Stimulated activated CD4-positive, alpha-beta T cell treated with anti-CD3 and anti-CD28 coated beads, Interleukin-1b, Interleukin-23, amount 100 ng/mL, for 48 hours (primary cell): ENCODE measurements at places on chromosomes 3 and 15.

GRCh38 chr3:107404727-107405469 lies 27.7 kb downstream of the CCDC54 start:
- no peak for DNase-seq

DNA sequence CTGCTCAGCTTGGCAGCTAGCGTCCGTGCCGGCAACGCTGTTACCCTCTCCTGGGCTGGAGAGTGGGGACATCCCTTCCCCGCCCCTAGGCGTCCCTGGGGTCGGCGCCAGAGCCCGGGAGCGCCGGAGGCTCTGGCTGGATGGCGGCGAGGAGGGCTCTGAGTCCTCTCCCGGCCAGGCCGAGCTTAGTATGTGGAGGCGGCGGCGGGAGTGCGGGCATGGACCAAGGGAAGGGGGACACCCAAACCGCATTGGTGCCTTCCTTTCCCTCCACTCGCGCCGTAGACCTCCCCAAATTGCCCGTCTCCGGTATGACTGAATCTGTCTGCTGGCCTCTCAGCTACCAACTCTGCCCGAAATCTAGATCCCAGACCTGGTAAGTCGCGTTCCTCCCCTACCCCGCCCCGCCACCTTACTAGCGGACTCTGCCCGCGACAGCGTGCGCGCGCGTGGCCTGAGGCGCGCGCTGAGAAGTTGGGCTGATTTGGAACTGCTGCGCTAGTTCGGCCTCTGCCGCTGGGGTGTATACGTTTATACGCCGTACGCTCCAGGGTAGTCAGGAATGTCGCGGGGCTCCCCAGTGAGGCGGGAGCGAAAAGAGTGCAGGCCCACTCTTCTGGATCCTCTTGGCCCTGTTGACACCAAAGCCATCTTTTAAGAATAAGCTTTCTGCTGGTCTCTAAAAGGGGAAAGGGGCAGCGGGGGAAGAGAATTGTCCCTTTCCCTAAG lies 12.2 kb downstream of the ZIC1 start:
- DNase-seq: no peak

- no peak for DNase-seq
Measured at GRCh38 chr15:69783211-69783610, 314.5 kb downstream of the TLE3 start.

DNA sequence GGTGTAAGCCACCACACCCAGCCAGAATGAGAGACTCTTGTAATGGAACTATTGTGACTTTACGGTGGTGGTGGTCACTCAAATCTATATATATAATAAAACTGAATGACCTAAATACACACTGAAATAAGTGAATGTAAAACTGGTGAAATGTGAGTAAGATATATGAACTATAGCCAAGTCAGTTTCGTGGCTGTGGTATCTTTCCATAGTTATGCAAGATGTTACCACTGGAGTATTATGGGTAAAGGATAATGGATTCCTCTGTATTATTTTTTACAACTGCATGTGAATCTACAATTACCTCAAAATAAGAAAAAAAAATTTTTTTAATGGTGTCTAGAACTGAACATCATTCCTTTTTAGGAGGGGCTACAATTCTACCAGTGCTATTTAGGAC lies 21.9 kb downstream of the PIK3CB start:
- DNase-seq: no peak

GRCh38 chr3:10015461-10015904 lies 10.8 kb upstream of the FANCD2 start:
- DNase-seq: no peak

GRCh38 chr3:189288348-189289235 lies 116.8 kb downstream of the TPRG1 start:
- DNase-seq: no peak

DNA sequence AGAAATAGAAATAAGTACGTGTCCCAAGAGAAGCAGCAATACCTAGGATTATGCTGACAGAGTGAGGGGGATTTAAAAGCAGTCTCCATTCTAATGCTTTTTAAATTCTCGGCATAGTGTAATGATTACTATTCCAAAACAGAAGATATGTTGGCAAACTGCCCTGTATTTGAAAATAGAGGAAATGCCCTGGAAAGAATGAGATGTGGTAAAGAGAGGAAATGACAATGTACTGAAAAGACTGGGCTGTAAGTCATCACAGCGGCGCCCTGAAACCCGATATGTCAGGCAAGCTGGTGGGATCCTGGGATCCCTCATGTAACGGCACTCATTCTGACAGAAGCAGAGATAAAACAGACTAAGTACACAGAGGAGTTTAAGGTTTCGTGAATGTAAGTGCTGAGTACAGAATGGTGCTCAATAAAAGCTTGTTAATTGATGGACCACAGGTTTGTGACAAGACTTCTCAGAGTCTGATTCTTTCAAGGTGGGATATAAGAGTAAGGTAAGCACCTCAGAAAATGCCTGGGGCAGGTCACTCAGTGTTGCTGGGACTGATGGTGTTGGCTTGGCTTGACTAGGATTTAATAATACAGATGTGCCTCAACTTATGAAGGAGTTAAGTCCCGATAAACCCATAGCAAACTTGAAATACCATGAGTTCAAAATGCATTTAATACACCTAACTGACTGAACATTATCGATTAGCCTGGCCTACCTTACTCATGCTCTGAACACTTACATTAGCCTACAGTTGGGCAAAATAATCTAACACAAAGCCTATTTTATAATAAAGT lies 91.4 kb downstream of the NFKBIZ start:
- DNase-seq: peak; percentile 41

DNA sequence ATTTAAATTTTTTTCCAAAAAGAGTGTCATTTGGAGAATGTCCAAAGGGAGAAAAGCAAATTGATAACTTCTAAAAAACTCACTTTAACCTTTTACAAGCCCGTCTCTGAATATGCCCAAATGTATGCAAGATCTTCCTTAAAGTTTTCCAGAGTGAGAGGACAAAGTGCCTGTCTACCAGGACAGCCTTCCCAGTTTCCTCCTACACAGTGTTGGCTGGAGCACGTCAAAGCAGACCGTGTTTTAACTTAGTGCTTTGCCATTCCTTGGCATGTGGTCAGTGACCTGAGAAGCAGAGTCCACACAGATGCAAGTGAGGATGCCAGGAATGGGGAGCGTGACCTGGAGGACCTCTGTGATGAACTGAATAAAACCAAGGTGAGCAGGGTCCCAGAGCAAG lies 245.7 kb downstream of the FAM43A start:
- DNase-seq: no peak

GRCh38 chr3:44974416-44974815 lies 1.6 kb downstream of the ZDHHC3 start:
- DNase-seq: no peak

GRCh38 chr3:143895805-143896204 lies 47.5 kb upstream of the SLC9A9 start:
- no peak for DNase-seq

GRCh38 chr3:82824491-82824890 lies 1063.0 kb upstream of the GBE1 start:
- DNase-seq: no peak

GRCh38 chr15:71011503-71012155 lies 103.6 kb upstream of the THSD4 start:
- no peak for DNase-seq

DNA sequence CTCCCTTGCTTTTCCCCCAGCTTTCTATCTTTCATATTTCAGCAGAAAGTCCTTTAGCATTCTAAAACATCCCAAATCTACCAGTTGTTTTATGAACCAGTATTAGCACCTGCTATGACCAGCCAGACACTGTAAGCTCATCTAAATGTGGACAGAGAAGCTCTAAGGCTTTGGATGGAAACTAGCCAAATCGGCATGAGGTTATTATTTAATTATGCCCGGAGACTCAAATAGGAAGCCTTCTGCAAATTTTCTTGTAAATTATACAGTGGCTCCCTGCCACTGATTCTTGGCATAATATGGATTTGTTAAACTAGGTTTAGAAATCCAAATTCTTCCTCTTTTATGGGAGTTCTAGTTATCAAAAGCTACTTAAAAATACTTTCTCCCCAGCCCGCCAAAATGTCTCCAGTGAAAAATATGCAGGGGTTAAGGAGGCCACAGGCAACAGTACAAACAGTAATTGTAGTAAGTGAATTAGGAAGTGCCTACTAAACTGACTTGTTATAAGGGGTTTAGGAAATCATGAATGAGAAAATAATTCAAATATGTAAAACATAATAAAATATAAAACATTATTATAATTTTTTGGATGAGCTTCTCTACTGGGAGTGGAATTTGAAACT lies 15.4 kb downstream of the MYH15 start:
- DNase-seq: no peak

- no peak for DNase-seq
Measured at GRCh38 chr3:165638034-165638433, 199.2 kb downstream of the BCHE start.

DNA sequence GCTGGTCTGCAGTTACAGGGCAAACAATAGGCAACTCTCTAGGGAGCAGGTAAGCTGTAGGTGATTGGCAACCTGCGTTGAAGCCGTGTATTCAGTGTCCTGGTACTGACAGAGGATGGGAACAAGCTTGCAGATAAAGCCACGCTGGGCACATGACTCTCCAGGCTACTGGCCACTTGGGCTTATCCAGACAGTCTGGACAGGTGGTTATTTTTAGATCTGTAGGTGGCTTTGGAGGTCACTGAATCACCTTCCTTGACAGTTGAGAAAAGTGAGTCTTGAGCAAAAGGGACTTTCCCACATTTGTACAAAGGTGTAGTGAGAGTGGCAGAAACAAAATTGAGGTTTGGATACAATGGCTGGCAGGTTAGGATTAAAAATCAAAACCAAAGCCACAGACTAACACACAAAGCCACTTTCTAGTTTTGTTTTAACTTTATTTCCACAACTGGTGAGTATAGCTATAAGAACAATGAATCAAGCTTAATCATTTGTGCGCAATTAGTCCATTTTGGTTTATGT lies 22.3 kb upstream of the IL1RAP start:
- DNase-seq: peak; percentile 13

DNA sequence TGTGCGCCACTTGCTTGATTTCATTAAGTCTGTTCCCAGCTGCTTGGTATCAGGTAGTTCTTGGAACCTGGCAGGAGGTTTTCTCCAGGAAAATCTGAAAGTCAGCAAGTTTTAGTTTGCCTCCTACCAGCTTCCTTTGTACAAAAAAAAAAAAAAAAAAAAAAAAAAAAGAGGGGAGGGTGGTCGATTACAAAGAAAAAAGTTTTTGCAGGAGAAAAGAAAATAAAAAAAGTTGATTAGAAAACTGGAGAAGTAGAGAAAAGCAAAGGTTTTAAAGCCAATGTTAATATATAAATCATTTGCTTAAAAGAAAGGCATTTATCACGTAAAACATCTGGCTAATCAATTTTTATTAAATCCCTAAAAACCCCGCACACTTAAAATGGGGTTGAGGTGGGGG lies 5.9 kb downstream of the EPHA3 start:
- DNase-seq: no peak

DNA sequence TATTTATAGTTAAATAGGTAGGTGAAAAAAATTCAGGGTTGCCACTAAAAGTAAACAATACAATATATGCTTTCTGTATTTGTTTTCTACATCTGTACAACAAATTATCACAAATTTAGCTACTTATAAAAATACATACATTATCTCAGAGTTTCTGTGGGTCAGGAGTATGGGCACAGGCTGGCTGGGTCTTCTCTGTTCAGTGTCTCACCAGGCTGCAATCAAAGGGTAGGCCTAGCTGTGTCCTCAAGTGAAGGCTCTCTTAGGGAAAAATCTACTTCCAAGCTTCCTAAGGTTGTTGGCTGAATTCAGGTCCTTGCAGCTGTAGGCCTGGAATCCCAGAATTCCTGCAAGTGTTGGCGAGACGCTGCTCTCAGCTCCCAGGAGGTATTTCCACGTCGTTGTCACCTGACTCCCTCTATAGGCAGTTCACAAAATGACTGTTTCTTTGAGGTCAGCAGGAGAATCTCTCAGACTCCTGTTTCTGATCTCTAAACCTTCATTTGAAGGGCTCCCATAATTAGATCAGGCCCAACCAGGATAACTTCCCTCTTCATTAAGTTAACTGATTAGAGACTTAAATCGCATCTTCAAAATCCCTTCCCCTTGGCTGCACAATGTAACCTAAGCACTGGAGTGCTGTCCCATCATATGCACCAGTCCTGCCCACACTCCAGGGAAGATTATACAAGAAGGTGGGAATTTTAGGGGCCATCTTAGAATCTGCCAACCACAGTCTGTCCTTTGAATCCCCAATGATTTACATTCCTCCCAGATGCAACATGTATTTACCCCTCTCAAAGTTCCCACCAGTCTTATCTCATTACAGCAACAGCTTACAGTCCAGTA lies 296.6 kb downstream of the SUCLG2 start:
- DNase-seq: no peak

GRCh38 chr3:149378478-149379309 lies 1.2 kb upstream of the TM4SF1 start:
- DNase-seq: no peak

- DNase-seq: no peak
Measured at GRCh38 chr3:80233576-80233975, 465.8 kb upstream of the ROBO1 start.

- no peak for DNase-seq
Measured at GRCh38 chr15:25478313-25478712, 39.5 kb upstream of the UBE3A start.

GRCh38 chr3:144760831-144761230 lies 789.2 kb downstream of the DIPK2A start:
- DNase-seq: no peak

DNA sequence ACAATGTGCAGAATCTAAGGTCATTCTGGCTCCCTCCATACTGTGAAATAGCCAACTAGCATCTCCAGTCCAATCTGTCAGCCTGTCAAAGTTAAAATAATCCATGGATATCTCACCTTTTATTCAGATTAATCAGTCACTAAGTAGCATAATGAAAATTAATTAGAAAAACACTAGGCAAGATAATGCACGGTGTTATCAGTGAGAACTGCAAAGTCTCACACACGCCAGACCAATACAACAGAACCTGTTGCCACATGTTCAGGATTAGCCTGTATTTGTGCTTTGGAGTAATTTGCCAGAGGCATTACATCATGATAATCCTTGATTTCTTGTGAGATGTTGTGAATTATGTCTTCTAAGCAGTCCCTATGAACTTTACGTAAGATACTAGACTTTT lies 820.4 kb upstream of the ALCAM start:
- DNase-seq: no peak

DNA sequence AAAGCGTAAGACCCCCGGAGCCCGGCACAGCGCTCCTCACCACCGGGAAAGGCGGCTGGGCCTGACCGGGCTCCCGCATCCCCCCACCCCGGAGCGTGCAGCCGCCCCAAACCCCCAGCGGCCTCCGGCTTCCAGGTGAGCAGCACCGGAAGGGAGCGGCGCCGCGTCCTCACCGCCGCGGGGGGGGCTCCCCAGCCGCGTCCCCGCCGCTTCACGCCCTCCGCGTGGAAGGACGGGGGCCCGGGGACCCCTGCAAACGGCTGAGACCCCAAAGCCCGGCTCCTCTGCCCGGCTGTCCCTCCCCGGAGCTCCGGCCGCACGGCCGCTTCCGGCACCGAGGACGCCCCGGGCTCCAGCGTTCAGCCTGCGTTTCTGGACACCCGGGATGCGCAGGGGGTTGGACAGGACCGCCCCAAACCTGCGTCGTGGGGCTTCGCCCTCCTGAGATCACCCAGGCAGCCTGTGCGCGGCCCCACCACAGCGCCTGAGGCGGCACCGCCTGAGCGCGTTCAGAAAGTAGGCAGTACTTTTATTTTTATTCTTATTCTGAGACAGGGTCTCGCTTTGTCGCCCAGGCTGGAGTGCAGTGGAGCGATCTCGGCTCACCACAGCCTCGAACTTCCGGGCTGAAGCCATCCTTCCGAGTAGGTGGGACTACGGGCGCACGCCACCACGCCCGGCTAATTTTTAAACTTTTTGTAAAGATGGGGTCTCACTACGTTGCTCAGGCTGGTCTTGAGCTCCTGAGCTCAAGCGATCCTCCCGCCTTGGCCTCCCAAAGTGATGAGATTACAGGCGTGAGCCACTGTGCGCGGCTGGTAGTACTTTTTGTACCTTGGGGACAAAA lies 51.6 kb upstream of the BLM start:
- peak; percentile 48 for DNase-seq

- DNase-seq: no peak
Measured at GRCh38 chr3:194357681-194358080, 6.6 kb upstream of the CPN2 start.
